ENCODE measurements at places on chromosomes 7 and 10.

- DNase-seq, result no peak
Measured at GRCh38 chr10:128908499-128908898, 558.5 kb upstream of the MGMT start.

DNA sequence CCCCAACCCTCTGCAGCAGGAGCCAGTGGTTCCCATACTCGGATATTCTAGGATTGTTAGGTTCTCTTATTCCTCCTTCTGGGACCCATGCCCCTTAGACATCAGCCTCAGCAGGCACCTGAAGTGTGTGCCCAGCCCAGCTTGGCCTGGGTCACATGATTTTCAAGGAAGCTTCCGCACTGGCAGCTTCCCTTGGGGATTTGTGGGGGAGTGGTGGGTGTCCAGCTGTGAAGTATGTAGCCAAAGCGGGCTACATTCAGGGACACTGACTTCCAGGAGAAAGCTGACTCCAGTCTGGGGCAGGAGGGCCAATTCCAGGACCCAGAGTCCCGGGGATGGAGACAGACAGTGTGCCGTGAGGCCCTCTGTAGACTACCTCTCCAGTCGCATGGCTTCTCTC lies 1.3 kb downstream of the LDB1 start:
- peak; percentile 48 for DNase-seq

- DNase-seq, result peak; percentile 1
Measured at GRCh38 chr7:94763268-94763667, 107.3 kb upstream of the SGCE start.

- no peak for DNase-seq
Measured at GRCh38 chr7:158395780-158396278, 191.8 kb downstream of the PTPRN2 start.

GRCh38 chr10:65231148-65231547 lies 1694.7 kb upstream of the LRRTM3 start:
- no peak for DNase-seq

DNA sequence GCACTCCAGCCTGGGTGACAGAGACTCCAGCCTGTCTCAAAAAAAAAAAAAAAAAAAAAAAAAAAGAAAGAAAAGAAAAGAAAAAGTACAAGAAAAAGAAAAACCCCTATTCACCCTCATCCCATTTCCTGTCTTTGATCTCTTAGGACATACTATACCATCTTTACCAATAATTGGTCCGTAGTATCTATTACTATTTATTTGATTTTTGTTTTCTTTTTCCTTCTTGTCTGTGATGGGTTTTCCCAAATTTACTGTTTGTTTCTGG lies 41.6 kb downstream of the PDIA4 start:
- DNase-seq, result no peak

DNA sequence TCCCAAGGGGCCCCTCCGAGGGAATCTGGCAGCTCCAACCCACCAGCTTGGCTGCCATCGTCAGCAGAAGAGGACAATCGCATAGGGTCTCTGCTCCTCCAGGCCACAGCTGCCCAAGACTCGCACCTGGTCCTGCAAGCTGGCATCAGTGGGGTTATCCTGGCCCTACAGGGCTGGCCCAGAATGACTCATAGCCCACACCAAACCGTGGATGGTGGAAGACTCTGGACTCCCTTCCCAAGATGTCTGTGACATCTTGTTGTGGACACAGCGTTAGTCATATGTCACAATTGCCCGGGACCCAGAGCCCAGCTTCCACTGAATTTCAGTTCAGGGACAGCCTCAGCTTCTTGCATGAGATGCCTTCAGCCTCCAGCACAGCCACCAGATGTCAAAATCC lies 91.5 kb upstream of the CUX1 start:
- no peak for DNase-seq

DNA sequence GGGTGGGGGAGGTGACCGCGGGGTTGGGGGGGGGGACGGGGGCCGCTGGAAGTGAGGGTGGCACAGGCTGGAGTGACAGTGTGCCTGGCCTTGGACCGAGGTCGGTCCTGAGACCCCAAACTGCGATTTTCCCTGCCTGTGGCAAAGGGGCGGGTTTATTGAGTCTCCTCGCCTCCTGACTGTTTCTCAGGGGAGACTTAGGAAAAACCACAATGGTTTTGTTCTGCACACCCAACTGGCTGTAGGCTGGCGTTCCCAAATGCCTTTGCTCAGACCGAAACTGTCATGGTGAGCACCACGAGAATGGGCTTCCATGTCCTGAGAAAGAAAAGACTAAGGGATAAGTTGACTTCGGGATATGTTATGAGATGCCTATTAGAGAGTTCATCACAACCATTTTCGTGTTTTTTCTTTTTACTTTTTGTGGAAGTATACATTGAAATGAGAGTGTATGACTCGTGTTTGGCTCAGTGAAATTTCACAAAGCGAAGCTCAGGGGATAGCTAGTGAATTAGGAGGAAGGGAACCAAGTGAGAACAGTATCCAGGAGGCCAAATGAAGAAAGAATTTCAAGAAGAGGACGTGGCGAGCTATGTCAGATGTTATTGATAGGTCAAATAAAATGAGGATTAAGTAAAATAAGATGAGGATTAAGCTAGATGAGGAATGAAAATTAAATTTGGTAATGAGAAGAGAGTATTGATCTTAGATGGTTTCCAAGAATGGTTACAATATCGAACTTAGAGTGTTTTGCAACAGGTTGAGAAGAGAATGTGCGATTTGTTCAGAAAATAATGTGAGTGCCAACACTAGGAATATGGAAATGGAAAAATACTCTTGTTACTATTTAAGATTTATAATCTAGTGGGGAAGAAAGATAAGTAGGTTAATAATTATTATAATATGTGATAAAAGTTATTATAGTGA lies 918 bp downstream of the NET1 start:
- DNase-seq, result peak; percentile 61

DNA sequence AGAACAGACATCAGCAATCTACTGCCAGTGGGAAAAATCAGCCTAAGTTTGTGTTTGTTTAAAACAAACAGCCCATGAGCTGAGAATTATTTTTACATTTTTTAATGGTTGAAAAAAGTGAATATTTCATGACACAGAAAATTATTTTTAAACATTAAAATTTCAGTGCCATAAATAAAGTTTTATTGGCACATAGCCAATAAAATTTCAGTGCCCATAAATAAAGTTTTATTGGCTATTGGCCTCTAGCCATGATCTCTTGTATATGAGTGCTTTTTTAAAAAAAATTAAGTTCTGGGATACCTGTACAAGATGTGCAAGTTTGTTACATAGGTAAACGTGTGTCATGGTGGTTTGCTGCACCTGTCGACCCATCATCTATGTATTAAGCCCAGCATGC lies 305.9 kb downstream of the HPSE2 start:
- DNase-seq, result no peak

GRCh38 chr10:33117230-33117629 lies 159.2 kb upstream of the ITGB1 start:
- peak; percentile 30 for DNase-seq

DNA sequence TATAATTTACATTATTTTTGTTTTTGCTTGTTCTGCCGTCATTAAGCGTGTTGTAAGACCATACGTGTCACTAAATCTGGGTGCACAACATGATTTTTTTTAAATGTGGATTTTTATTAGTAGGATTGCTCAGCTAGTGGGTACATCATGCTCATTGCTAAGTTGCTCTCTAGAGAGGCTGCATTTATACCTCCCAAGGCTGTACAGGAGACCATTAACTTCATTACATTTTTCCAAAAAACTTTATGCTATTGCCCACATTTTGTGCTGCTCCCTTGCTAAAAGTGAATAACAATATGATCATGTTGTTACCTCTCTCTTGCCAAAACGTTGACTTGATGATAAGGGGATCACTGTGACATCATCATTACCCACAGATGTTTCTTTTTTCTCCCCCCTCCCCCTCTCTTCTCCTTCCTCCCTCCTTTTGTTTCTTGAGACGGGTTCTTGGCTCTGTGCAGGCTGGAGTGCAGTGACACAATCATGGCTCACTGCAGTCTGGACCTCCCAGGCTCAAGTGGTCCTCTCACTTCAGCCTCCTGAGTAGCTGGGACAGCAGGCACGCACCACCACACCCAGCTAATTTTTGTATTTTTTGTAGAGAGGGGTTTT lies 65.1 kb downstream of the BMPR1A start:
- DNase-seq, result no peak

GRCh38 chr10:13704964-13705363 lies 118.2 kb downstream of the PRPF18 start:
- no peak for DNase-seq

- DNase-seq, result peak; percentile 22
Measured at GRCh38 chr10:27482984-27483956, 20.8 kb upstream of the RAB18 start.

DNA sequence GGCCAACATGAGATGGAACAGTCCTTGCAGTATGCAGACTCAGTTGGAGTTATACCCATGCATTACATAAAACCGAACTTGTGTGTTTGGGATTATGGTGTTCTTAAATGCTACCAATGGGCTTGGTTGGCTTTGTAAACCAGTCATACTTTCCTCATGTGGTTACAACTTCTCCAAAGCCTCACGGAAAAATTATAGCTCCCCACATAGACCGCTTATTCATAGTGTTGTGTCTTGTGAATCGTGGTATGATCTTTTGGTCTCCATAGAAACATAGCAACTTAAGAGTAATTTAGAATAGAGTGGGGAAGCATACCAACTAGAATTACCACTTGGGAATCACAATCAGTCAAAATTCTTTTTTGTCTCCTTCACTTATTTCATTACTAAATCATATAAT lies 112.3 kb upstream of the FZD1 start:
- DNase-seq, result no peak

- no peak for DNase-seq
Measured at GRCh38 chr7:113161050-113161449, 42.7 kb upstream of the SMIM30 start.

GRCh38 chr7:64947252-64948000 lies 43.4 kb downstream of the ZNF117 start:
- no peak for DNase-seq

Measured in EH (cell line).